AG20443 (cell line): ENCODE measurements at places on chromosomes 16 and 17.
A peak's percentile ranks its signal among the peaks of the same experiment; 100 is the strongest.

- DNase-seq = no peak
Observed at GRCh38 chr17:73393962-73394361, 82.2 kb upstream of the CDC42EP4 start.

DNA sequence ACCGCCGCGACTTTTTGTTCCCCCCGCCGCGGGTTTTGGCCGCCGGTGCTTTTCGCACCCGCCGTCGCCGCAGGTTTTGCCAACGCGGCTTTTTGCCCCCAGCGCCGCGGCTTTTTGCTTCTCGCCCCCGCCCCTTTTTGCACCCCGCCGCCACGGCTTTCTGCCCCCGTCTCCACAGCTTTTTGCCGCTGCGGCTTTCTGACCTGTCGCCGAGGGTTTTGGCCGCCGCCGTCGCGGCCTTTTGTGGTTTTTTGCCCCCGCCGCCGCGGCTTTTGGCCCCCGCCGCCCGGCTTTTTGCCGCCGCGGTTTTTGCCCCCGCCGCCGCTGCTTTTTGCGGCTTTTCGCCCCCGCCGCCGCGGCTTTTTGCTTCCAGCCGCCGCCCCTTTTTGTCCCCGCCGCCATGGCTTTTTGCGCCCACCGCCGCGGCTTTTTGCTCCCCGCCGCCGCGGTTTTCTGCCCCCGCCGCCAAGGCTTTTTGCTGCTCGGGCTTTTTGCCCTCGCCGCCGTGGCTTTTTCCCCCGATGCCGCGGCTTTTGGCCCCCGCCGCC lies 151.1 kb downstream of the KCNJ18 start:
- DNase-seq = no peak

DNA sequence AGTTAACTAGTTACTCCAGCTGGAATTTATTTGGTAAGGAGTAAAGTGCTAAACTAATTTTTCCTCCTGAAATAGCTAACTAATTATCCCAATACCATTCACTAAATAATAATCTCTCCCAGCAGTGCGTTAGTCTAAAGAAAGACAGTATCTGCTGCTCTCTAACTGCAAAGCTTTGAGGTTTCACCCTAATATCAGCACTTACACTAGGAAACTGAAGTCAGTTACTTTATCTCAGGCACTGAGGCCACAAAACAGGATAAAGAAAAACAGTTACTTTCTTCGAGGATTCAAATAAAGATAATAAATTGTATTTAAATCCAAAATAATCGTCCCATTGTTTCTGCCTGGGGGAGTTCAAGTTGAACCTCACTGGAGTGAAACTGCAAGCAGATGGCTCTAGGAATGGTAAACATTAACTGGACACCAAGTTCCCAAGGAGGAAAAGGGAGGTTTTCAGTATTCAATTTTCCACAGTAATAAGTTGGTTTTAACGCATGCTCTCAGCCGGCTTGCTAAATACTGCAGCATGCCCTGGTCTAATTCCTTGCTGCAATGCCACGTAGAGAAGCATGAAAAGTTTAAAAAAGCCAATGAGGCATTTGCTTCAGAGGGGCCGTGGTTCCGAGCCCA lies 20.0 kb upstream of the FOXJ1 start:
- DNase-seq = no peak

DNA sequence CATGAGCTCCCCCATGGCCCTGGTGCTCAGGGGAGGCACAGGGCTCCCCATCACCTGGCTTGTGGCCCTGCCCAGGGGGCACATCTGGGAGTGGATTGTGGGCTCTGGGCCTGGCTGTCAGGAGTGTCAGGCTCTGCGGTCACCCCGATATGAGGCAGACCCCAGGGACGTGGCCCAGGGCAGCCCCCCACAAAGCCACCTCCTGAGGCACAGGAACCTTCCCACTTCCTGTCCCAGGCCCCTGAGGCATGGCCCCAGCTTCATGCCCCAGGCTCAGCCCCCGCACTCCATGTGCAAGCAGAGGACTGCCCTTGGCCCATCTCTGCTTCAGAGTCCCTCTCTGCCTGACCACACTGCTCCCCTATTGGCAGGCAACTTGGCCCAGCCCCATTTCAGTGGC lies 160.3 kb downstream of the PCTP start:
- no peak for DNase-seq

GRCh38 chr16:27795992-27796614 lies 246.2 kb downstream of the KATNIP start:
- DNase-seq = peak; percentile 50

DNA sequence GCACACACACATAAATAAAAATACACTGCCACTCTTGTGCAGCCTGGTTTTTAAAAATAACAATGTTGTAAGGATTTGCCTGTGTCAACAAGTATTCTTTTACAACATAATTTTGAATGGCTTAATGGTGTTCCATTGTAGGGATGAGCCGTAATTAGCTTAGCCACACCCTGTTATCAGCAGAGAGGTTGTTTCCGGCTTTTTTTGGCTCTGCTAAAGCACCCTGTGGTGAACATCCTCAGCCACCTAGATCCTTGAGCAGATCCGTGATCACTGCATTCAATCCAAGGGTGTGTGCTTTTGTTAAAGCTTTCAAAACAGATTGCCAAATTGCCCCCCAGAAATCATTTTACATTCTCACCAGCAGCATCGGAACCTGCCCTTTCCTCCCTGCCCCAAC lies 7.0 kb downstream of the KATNB1 start:
- DNase-seq = no peak

DNA sequence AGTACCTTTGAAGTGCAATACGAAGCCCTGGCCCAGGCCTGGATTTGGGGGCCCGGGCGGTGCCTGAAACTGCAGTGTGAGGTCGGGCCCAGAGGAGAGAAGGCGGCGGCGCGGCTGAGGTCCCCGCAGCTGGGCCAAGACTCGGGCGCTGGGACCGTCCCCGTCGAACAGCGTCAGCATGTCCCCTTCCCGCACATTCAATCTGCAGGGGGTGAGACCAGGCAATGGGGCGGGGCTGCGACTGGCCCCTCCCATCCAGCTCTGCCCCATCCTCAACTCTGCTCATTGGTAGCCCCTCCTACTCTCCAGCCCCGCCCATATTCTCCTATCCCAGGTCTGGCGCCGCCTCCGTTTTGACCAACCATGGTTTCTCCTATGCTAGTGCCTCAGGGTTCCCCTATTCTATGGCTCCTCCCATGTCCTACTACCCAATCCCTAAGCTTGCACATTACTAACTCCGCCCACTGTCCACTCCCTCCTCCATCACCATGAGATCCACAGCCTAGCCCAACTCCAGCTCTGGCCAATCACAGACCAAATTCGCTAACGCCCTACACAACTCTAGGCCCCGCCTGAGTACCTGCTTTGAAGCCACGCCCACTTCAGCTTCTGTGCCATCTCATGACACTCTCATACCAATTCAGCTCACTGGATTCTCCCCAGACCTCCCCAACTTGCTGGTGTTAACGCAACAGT lies 14.4 kb upstream of the CDIPT start:
- DNase-seq = peak; percentile 64

- peak; percentile 91 for DNase-seq
Observed at GRCh38 chr16:554640-555365, 5.4 kb upstream of the PRR35 start.

- DNase-seq = no peak
Observed at GRCh38 chr17:9055281-9055680, 34.0 kb downstream of the NTN1 start.

DNA sequence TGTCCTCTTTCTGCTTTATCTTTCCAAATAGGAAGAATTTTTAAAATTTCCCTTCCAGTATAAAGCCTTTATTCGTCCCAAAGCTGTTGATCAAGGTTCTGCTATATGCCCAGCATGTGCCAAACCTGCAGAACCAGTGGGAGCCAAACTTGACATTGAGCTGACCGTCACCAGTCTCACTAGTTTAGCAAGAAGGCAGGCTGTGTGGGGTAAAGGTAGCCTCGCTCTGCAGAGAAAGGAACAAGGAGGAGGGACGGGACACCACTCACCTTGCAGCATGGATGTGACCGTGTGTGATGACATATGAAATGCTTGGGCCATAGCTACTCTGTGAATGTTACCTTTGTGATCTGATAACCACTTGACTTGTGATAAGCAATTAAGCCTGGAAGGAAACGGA lies 392.2 kb downstream of the CPPED1 start:
- DNase-seq = no peak

GRCh38 chr17:74678541-74678940 lies 34.2 kb downstream of the CD300LF start:
- no peak for DNase-seq

GRCh38 chr17:45339646-45340605 lies 23.1 kb upstream of the MAP3K14 start:
- DNase-seq = no peak

GRCh38 chr17:74555427-74555940 lies 9.6 kb upstream of the CD300C start:
- DNase-seq = no peak

DNA sequence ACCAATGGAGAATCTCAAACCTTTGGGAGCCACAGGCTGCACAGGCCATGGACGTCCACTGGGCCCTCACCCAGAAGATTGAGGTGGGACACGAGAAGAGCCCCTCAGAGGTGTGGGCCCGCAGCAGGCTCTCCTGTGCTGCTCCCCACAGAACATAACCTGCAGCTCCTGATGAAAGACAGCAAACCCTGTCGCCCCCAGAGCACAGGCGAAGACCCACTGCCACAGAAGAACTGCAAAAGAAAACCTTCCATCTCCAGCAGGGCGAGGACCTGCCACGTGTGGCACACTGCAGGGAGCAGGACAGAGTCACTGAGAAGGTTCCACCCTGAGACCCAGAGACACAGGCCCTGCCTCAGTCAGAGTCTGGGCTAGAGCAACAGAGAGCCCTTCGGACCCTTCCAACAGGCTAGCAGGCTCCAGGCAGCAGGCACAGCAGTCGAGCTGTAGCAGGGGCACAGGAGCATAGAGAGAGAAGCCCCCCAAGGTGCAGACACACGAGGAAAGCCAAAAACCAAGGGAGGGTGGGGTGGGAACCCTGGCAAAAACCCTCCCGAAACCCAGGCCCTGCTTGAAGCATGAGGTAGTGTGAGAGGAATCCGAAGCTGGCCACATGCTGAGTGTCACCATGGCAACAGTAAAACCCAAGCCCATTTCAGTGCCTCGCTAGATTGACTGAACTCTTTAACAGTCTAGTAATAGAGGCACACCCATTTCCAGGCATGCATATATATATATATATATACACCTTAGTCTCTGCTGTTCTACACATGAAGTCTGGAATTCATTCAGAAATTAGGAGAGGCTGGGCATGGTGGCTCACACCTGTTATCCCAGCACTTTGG lies 60.0 kb upstream of the CHMP6 start:
- peak; percentile 94 for DNase-seq
